ENCODE measurements at places on chromosomes 6 and 20. TPM values are rescaled to one million over a fixed set of nuclear protein-coding genes. Genes with fewer than 3 reads are reported as not detected.

GRCh38 chr6:4153514-4153985 lies 18.2 kb upstream of the ECI2 start:
- DNase-seq, result no peak

DNA sequence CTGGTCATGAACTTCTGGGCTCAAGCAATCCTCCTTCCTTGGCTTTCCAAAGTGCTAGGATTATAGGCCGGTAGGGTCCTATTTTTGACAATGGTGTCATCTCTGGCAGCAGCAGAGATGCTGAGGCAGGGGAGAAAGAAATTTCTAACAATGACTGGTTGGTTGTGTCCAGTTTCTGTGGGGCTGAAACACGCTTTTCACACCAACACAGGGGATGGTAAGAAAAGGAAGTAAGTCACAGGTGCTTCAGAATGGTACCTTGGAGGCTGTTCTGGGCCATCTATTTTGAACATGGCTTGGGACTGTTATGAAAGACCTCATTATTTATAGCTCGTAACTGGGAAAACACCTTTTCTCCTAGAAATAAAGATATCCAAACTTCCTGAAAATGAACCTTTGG lies 72.6 kb downstream of the GJA10 start:
- DNase-seq, result no peak

DNA sequence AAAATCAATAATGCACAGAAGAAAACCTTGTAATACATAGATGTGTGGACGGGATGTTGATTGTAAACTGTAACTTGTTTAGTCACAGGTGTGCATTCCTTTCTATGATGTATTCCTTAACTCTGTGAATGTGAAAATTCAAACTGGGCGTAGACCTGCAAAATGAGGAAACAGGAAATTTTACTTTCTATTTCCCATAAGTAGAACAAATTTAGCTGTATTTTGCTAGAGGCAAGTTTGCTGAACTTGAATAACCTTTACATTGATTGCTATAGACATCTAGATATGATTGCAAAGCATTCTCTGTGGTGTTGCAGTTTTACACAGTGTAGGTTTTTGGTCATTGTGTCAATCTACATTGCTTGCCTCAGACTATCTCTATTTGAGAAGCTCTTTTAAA lies 368.4 kb upstream of the MAN1A1 start:
- DNase-seq, result no peak

- DNase-seq, result no peak
Measured at GRCh38 chr20:13322621-13323020, 101.5 kb downstream of the ISM1 start.

GRCh38 chr6:558959-559358 lies 97.9 kb downstream of the HUS1B start:
- DNase-seq, result no peak

DNA sequence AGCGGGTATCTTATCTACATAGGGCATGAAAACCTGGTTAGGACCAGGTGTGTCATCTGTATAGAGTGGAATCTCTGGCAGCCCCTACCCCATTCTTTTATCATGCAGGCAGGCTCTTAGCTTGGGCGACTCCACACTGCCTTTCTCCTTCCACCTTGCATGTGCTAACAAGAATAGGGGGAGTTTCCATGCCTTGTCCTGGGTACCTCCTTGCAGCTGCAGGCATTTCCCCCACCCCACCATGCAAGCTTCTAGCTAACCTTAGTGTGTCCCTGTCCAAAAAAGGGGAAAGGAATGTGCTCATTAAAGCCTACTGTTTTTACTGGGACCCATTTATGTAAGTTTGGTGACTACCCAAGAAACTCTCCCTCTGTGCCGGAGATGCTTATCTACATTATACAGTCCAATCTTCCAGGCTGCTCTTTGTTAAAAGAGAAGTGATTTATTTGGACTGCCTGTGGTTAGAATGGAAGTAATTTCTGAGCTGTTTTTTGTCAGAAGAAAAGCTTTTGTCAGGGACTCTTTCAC lies 10.5 kb upstream of the CEP43 start:
- DNase-seq, result no peak

DNA sequence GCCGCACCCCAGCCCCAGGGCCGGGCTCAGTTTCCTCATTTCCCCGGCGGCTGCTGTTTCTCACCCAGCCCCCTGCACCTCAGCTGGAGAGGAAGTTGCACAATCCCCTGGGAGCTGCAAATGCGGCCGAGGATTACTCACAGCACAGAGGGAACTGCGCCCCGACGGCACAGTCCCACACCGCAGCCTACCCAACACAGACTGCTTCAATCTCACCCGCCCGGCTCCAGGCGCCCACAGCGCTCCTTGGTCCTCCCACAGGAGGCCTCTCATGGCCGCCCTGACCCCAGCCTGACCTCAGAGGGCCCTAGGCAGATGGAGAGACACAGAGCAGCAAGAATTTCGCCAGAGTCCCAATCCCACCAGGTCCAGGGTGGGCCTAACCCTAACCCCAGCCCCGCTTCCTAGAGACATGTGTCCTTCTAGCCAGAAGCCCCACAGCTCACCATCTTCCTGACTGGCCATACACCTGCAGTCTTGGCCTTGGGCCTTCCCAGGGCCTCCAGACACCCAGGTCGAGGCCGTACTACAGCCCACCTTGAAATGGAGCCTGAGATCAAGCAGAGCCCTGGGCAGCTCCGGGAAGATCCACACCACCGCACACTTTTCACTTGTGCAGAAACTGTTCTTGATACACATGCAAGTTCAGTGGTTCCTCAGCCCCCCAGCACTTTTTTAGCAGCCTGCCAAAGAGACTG lies 11.7 kb downstream of the TFEB start:
- peak; percentile 90 for DNase-seq

DNA sequence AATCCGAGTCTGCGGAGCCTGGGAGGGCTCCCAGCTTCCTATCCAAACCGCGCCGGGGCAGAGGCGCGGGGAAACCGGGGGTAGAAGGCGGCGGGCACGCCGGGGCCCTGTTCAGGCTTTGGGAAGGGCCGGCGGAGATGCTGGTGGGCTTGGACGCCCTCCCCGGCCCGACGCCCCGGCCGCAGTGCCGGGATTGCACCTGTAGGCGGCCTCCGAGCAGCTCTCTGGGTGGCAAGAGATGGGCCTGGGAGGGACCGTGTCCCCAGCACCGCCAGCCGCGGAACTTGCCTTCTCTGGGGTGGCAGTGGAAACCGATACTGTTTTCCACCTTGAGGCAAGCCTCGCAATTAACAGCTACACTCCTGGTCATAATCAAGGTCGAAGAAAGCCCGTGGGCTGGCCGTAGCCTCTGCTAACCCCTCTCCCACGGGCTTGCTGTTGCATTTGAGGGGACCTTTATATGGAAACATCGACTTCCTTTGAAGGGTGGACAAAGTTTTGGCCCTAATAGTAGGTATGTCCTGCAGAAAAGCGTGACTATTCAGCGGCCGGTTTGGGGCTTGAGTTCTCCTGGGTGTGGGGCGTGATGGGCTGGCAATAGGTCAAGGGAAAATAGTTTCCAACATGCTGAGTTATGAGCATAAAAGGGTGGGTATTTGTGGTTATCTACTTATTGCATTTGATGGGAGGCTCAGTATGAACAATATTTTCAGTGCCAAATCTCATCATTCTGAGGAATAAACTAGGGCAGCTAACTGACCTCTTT lies 1.1 kb upstream of the JAG1 start:
- peak; percentile 84 for DNase-seq

Gene PLCB4
- polyA plus RNA-seq, result 9.4 TPM

Gene CARMIL1
- polyA plus RNA-seq, result 9.5 TPM

Gene CPNE5
- polyA plus RNA-seq, result 27.5 TPM

Gene CRYBG1
- polyA plus RNA-seq, result 0.38 TPM

All from right cardiac atrium (tissue), 5 donors.